ENCODE measurements at places on chromosomes 7 and 10.

GRCh38 chr7:96034940-96035727, 262.8 kb downstream of the DYNC1I1 start:
- DNase-seq, result no peak

- DNase-seq, result no peak
Observed at GRCh38 chr10:80633383-80633860, 95.7 kb downstream of the SH2D4B start.

GRCh38 chr7:5766321-5766761, 15.1 kb downstream of the RNF216 start:
- DNase-seq, result no peak

GRCh38 chr10:101260764-101261481, 31.7 kb upstream of the LBX1 start:
- no peak for DNase-seq

DNA sequence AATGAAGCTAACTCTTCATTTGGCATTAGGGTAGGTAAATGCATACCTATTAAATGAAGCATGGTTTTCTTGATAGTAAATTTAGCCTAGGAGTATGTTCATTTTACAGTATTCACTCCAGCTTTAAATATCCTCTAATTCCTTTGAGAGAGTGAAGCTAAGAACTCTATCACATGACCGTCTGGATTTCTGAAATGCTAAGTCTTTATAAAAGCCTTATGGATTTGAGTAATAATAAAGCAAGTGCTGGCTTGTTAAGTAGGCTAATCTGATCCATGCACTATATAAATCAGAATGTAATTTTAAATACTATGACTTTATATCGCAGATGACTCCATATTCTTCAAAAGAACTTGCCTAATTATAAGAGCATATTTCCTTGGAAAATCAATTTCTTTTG, 64.8 kb downstream of the REEP3 start:
- no peak for DNase-seq

DNA sequence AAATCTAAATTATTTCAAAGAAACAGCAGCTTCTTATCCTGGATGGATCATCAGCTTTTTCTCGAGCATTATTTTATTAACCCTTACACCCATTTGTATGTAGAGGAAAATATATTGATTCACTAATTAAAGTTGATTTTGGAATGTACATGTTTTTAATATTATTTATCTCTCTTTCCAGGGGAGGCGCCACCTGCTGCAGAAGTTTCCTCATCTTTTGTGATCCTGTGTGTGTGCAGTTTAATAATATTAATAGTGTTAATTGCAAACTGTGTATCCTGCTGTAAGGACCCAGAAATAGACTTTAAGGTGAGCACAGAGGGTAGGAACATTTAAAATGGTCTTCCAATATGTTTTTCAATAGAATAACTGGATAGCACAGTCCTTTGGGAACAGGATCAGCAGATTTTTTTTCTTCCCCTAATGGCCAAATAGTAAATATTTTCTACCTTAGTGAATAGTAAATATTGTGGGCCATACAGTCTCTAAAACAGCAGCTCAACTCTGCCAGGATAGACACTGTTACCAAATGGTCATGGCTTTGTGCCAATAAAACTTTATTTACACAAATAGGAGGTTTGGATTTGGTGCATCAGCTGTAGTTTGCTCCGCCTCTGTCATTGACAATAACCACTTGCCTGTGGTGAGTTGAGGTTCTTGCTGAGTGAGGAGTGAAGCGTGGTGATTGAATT, 30.6 kb downstream of the LMTK2 start:
- DNase-seq, result no peak

GRCh38 chr10:78471723-78472550, 438.3 kb downstream of the RPS24 start:
- no peak for DNase-seq

DNA sequence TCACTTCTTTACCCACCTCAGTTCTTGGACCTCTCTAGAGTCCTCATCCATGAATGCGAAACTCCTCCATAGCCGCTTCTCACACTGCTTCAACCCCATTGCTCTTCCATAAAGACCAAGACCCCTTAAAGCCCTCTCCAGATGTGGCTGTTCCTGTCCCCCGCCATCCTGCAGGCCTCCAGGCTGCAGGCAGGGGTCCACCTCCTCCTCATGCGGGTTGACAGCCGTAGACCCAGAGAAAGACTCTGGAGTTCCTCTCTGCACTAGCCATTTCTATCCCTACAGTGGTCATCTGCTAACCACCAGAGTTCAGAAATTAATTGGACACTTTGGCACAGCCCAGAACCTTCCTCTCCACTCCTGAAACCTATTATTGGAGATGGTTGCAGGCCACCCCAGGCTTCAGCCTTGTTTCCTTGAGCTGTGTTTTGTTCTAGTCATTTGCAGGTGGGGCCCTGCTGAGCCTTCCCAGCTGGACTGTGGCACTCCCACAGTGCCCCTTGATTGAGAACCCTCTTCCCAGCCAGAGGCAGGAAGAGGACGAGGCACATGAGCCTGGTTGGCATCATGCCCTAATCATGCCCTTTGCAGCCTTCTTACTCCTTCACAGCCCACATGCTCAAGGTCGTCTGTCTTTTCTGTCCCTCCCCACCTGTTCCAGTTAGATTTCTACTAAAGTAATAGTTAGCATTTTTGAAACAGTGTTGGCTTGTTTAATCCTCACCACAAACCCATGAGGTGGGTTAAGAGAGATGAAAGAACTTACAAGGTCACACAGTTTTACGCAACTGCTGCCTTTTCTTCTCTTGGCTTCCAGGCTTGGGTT, 23.9 kb downstream of the CUL1 start:
- no peak for DNase-seq

GRCh38 chr7:655758-656157, 70.7 kb upstream of the DNAAF5 start:
- DNase-seq, result no peak

- no peak for DNase-seq
Observed at GRCh38 chr10:72298592-72299519, 25.1 kb downstream of the DDIT4 start.

DNA sequence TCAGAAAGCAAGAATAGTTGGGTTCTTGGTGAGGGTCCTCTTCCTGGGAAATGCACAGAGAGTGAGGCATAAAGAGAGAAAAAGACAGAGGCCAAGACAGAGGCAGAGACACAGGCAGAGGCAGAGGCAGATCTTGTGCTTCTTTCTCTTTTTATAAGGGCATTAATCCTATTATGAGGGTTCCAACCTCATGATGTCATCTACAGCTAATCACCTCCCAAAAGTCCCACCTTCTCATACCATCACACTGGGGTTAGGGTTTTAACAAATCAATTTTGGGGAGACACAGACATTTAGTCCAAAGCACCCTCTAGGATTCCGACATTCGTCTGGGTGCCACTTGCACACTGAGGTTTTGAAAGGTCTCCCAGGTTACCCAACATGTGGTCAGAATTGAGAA, 17.8 kb downstream of the KCNK18 start:
- DNase-seq, result no peak

GRCh38 chr7:152910545-152911225, 151.1 kb downstream of the ACTR3B start:
- no peak for DNase-seq

GRCh38 chr7:24932815-24933214, 47.2 kb downstream of the OSBPL3 start:
- no peak for DNase-seq

- DNase-seq, result no peak
Observed at GRCh38 chr7:55570939-55571338, 1.4 kb downstream of the VOPP1 start.

GRCh38 chr7:115178835-115179234, 256.9 kb downstream of the MDFIC start:
- no peak for DNase-seq

GRCh38 chr7:325051-325798, 35.3 kb downstream of the FOXL3 start:
- no peak for DNase-seq

- no peak for DNase-seq
Observed at GRCh38 chr7:48638041-48638440, 286.3 kb upstream of the CDC14C start.

- DNase-seq, result no peak
Observed at GRCh38 chr7:42511027-42511426, 274.0 kb upstream of the GLI3 start.

- no peak for DNase-seq
Observed at GRCh38 chr7:139568813-139569490, 45.5 kb downstream of the CLEC2L start.

DNA sequence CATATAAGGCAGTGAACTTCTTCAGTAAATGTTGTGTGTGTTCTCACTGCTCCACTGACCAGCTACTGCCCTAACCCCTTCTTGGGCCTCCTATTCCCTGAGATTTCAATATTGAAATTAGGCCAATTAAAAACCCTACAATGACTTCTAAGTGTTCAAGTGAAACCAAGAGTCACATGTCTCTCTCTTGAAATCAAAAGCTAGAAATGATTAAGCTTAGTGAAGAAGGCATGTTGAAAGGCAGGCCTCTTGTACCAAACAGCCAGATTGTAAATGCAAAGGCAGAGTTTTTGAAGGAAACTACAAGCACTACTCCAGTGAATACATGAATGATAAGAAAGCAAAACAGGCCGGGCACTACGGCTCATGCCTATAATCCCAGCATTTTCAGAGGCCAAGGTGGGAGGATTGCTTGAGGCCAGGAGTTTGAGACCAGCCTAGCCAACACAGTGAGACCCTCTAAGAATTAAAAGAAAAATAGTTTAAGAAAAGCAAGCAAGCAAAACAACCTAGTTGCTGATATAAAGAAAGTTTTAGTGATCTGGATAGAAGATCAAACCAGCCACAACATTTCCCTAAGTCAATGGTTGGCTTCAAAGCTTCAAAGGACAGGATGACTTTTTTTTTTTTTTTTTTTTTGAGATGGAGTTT, 22.3 kb downstream of the BRAF start:
- DNase-seq, result no peak

- DNase-seq, result no peak
Observed at GRCh38 chr10:76415554-76415953, 984.1 kb downstream of the LRMDA start.

DNA sequence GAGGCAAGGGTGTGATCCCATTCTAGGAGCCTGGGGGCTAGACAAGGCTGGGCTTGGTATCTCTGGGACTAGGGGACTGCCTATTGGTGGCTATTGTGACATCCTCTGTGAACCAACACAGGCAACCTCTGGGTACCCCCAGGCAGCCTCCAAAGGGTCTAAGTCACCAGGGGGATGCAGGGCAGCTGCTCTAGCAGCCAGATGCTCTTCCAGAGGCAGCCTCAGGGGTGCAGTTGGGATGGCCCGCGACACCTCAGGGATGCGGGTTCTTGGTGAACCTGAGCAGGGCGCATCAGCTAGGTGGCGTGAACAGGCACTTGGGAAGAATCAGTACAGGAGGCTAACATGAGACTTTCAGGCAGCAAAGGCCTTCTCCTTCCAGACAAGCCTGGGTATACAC, 1.6 kb upstream of the TMEM120A start:
- no peak for DNase-seq

DNA sequence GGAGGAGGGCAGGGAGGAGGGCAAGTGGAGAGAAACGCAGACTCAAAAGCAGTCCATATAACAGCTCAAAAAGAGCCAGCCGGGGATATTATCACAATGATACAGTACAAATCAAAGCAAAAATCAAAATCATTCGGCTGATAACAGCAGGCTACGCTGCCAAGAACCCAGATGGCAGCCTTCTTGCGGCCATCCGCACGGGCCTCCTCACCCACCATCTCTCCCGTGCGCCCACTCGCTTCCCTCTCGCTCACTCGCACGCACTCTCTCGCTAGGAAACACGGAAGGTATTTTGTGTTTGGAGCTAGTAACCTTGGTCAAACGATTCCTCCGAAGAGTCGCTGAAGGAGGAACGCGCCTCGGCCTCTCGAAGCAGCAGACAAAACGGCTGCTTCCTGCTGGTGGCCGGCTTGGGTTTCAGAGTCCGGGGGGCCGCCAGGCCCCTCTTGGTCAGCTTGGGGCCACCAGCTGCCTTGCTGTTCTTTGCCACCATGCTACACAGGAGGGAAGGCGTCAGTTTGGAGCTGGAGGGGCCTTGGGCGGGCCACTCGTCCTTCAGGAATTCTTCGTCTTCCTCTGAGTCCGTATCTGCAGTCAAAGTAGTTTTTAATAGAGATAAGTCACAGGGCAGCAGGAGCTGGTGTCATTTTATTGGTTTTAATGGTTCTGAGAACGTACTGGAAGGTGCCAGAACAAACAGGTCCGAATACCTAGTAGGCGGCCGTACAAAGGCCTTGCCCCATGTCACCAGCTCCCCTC, 68.9 kb downstream of the SLC29A4 start:
- DNase-seq, result no peak

DNA sequence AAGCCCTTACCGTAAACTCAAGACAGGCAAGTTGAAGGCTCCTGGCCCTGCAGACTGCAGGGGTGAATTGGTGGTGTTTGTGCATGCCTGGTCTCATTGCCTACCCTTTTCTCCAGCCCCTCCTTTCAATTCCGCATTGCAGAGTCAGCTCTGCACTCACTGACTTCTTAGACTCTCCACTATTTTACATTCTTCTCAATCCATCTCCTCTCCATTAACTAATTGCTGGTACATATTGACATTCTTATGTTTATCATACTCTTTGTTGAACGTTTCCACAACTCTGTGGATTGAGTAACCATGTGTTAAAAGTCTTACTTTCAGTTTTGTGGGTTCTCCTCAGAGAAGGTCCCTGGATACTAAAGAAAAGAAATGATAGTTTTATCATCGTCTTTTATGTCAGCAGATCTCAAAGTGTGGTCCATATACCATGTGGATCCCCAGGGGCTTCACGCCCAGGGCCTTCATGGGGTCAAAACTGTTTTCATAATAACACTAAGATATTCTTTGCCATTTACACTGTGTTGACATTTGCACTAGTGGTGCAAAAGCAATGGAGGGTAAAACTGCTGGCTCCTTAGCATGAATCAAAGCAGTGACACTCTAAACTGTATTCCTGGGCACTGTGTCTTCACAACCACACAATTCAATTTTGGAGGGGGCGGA, 135.4 kb upstream of the FZD1 start:
- no peak for DNase-seq

- no peak for DNase-seq
Observed at GRCh38 chr7:72235351-72235750, 176.8 kb downstream of the CALN1 start.

- DNase-seq, result no peak
Observed at GRCh38 chr10:126595160-126595559, 75.3 kb downstream of the C10orf90 start.

DNA sequence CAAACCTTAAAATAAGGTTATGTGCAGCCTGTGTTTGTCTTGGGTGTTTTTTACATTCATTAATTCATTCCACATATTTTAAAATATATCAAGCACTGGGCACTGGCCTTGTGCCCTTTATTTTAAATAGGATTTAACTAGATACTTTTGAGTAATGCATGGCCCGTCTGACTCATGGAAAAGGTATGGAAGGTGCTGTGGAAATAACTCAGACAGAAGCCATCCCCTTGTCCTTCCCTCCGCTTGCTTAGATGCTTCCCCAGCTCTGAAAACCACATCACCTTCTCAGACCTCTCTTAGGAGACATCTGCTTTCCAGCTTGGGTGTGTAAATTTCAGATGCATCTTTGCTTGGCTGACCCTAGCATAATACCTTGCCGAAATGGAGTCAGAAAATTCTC, 30.5 kb downstream of the SLC18A2 start:
- no peak for DNase-seq

GRCh38 chr10:23376229-23376655, 31.6 kb upstream of the C10orf67 start:
- no peak for DNase-seq

Measured in NCI-H510A (cell line).